ENCODE measurements at places on chromosomes 7 and 10.

- DNase-seq: no peak
Measured at GRCh38 chr7:128060018-128060417, 28.8 kb upstream of the LRRC4 start.

DNA sequence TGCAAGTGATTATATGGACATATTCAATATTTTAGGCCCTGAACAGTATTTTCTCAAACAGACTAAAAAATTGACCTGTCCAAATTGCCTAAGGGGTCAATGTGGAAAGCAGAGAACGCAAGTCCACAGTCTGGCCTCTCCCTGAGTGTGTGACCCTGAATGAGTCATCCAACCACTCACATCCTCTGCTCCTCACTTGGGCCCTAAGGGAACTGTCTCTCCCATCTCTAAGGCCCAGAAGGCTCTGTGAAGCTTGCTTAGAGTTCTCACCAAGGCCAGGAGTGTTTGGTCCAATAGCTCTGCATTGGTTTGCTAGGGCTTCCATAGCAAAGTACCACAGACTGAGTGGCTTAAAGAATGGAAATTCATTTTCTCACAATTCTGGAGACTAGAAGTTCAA lies 155.1 kb downstream of the LSM5 start:
- DNase-seq: no peak

DNA sequence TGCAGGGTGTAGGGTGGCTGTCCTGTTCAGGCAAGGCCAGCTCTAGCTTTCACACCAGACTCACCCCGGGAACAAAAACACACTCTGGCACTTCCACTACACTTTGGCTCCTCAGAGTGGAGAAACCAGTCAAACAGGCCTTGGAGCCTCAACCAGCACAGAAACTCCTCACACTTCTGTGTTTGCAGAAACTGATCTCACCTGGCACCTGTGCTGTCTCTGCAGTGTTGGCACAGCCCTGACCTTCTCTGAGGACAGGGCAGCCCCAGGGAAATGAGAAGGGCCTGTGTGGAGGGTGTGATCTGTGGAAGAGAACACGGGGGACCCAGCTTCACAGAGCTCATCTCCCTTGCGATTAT lies 4.1 kb upstream of the CALML5 start:
- no peak for DNase-seq

DNA sequence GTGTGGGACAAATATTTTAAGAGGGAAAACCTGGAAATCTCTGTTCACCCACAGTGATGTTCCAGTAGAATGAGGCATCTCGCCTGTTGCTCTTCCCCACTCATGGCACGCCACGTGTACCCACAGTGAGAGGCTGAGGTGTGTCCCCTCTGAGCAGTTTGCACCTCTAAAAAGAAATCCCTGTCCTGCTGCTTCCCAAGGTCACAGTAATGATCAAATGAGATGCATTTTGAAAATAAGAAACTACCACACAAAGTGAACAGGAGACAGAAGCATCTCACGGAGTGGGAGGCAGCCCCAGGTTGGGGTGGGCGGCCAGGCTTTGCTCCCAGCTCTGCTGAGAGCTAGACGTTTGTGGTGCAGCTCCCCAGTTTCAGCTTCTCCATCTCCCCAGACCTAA lies 12.4 kb upstream of the ZNF777 start:
- no peak for DNase-seq

DNA sequence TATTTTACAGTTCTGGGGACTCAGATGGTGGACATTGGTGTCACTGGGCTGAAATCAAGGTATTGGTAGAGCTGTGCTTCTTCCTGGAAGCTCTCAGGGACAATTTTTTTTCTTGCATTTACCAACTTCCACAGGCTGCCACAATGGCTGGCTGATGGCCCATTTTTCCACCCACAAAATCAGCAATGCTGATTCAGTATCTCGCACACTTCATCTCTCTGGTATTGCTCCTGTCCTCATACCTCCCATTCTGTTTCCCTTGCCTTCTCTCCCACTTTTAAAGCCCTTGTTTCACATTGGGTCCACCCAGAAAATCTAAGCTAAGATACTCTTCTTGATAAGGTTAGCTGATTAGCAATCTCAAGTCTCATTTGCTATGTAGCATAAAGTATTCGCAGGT lies 530.9 kb upstream of the POM121L12 start:
- DNase-seq: no peak

DNA sequence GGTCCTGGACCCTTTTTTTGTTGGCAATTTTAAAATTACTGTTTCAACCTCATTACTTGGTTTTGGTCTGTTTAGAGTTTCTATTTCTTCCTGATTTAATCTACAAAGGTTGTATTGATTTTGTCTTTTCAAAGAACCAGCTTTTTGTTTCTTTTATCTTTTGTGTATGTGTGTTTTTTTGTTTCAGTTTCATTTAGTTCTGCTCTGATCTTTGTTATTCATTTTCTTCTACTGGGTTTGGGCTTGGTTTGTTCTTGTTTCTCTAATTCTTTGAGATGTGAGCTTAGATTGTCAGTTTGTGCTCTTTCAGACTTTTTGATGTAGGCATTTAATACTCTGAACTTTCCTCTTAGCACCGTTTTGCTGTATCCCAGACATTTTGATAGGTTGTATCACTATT lies 8.5 kb upstream of the MRPS33 start:
- DNase-seq: peak; percentile 45

GRCh38 chr7:121107923-121108498 lies 119.5 kb downstream of the CPED1 start:
- DNase-seq: peak; percentile 61

DNA sequence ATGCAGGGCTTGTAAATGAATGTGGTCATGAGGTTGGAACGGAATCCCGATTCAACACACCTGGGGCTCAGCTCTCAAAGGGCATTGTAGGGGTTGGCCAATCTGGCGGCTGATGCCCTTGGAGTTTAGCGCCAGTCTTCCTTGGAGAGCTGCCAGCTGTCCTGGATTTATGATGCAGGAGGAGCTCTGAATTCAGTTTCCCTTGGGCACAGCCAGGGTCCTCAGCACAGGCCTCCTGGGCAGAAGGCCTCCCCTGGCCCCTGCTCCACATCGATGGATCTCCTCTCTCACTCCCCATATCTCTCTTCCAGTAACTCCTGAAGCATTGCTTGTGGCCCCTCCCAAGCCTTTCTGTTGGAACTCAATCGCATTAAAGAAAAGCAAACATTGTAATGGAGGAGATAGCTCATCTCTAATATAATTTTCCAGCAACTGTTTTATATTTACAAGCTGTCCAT lies 985 bp upstream of the CYTH3 start:
- DNase-seq: no peak

GRCh38 chr7:139698844-139699243 lies 79.0 kb downstream of the HIPK2 start:
- no peak for DNase-seq

DNA sequence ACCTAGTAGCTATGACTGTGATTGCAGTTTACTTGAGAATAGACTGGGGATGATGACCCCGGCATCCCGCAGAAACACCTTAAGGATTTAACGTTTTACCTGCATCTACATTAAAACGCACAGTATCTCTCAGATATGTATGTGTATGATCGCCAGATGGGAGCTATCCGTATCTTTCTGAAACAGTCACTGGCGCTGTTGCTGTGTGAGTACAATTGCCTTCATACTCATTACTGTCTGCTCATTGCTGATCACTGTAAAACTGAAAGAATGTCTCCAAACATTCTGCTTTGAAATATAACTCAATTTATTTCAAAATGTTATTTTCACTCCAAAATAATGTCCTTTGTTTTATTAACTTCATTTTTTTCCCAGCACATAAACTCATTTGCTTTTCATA lies 388.9 kb upstream of the AKR1E2 start:
- DNase-seq: no peak

DNA sequence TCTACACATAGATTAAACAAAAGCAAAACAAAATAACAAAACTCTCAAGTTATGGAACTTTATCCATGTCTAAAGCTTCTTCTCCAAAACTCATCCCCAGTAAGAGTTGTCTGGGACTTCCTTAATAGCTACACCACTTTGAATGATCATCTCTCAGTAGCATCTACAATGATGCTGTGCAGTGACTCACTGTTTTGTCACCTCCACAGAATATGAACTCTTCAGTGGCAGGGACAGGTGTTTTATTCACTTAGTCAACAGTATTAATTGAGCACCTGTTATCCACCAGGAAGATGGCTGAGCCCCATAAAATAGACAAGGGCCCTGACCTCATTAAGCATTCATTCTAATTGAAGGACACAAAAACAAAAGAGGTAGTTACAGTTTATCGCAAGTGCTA lies 350.7 kb downstream of the ELMO1 start:
- no peak for DNase-seq

DNA sequence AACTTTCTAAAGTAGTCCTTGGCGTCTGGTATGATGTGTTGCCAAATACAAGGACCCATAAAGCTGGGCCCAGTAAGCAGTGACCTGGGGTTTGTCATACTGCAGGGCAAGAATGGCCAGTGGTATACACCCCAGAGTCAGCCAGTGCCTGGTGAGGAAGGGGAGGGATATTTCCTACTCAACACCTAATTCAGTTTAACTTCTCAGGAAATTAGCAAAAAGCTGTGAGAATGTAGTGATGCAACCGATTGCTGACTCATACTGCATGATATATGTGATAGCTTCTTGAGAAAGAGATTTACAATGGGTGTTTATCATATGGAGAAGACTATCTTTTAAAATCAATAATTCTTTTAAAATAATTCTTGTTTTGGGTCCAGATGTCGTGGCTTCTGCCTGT lies 889.3 kb upstream of the CELF2 start:
- DNase-seq: no peak

- DNase-seq: no peak
Measured at GRCh38 chr10:52491246-52491995, 177.3 kb downstream of the DKK1 start.

DNA sequence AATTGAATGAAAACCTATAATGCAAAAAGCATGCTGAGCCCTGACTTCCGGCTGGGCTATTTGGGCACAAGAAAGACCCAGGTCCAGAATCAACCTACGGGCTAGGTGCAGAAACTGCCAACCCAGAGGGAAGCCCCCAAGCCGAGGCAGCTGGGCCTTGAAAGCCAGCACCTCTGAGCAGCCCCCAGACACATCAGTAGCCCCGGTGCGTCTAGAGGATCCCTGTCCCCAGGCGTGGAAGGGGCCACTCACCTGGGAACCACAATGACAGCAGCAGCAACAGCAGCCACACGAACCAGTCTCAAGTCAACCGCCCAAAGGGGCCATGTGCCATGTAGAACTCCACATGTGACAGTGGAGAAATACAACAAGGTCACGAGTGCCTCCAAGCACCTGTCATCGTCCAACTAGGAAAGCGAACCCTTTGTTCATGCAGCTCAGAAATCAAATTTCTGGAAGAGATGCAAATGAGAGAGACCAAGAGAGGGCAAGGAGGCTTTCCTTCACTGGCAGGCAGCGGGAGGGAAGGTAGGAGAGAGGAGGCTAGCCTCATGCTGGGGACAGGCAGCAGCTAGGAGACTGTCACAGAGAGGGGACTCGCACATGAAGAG lies 57.5 kb upstream of the CHST15 start:
- DNase-seq: no peak

DNA sequence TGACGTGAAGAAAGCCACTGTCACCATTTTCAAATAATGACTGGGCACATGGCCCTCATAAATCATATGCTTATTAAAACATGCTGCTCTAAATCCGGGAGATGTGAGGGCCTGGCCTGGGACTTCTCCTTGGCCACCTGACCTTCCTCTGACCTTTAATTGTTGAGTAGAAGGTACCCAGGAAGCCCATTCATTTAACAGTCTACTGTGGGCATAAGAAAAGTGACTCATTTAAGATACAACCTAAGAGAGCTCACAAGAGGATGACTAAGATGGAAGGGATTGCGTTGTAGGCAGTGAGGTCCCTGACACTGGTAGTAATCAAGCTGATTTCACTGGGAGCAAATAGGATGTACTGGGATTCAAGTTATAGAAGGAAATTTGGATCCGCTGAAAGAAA lies 203.4 kb upstream of the GPR26 start:
- no peak for DNase-seq

- DNase-seq: no peak
Measured at GRCh38 chr10:61621605-61622051, 41.1 kb upstream of the CABCOCO1 start.

GRCh38 chr10:132138133-132138532 lies 48.6 kb upstream of the DPYSL4 start:
- DNase-seq: no peak

GRCh38 chr7:149883452-149883861 lies 9.7 kb downstream of the ATP6V0E2 start:
- DNase-seq: peak; percentile 56

GRCh38 chr7:6106140-6106904 lies 75.1 kb downstream of the ANKRD61 start:
- peak; percentile 49 for DNase-seq

DNA sequence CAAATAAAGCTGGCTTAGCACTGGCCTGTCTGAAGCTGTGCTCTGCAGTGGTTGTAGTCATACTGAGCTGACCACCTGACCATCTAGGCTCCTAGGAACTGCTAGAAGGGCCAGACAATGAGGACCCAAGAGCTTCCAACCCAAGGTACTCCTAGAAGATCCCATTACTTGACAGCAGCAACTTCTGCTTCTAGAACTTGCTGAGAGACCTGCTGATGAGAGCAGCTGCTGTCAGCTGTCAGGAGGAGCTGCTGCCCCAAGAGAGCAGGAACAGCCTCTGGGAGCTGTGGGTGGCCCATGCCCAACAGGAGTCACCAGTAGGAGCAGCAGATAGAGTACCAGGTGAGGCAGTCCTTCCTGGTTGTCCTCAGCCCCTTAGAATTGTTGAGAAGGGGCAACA lies 70.2 kb downstream of the RBM20 start:
- DNase-seq: no peak
